NCI-H510A (cell line): ENCODE measurements at places on chromosomes 11 and 22.

DNA sequence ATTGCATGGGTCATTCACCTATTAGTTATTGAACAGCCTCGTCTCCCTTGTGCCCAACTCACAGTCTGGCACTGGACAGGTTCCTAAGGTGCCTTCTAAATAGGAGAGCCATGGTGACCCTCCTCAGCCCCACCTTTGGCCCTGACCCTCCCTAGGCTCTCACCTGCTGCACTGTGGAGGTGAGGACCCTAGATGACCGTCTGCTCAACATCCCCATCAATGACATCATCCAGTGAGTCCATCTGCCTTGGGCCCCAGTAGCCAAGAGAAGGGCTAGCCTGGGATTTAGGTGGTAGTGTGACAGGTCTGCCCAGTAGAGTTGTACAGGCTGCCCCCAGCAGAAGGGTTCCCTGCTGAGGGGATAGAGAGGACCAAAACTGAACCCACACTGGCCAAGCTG lies 13.6 kb downstream of the UCP2 start:
- no peak for DNase-seq

- no peak for DNase-seq
Observed at GRCh38 chr22:24686280-24686679, 83.3 kb downstream of the GGT1 start.

GRCh38 chr11:21552911-21553310 lies 640.0 kb upstream of the ANO5 start:
- no peak for DNase-seq

DNA sequence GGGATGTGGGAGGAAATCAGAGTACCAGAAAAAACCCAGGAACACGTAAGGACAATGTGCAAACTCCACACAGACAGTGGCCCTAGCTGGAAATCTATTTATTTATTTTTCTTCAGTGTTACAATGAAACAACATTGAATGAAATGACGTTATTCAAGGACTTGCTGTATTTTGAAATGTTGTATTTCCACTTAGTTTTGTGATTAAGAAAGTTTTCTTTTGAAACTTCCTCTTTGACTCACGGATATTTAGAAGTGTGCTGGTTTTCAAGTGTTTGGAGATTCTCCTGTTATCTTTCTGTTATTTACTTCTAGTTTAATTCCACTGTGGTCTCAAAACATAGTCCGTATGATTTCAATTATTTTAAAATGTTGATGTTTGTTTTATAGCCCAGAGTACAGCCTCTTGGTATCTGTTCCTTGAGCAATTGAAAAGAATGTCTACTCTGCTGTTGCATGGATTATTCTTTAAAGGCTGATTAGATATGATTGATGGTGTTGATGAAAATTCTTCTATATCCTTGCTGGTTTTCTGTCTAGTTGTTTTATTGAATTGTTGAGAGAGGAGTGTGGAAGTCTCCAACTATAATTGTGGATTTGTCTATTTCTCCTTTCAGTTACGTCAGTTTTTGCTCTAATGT lies 141.0 kb downstream of the ARHGAP20 start:
- DNase-seq = no peak
